Activated CD8-positive, alpha-beta memory T cell treated with anti-CD3 and anti-CD28 coated beads for 1 hour (primary cell): ENCODE measurements at places on chromosomes 5 and 9.
A peak's percentile ranks its signal among the peaks of the same experiment; 100 is the strongest.

DNA sequence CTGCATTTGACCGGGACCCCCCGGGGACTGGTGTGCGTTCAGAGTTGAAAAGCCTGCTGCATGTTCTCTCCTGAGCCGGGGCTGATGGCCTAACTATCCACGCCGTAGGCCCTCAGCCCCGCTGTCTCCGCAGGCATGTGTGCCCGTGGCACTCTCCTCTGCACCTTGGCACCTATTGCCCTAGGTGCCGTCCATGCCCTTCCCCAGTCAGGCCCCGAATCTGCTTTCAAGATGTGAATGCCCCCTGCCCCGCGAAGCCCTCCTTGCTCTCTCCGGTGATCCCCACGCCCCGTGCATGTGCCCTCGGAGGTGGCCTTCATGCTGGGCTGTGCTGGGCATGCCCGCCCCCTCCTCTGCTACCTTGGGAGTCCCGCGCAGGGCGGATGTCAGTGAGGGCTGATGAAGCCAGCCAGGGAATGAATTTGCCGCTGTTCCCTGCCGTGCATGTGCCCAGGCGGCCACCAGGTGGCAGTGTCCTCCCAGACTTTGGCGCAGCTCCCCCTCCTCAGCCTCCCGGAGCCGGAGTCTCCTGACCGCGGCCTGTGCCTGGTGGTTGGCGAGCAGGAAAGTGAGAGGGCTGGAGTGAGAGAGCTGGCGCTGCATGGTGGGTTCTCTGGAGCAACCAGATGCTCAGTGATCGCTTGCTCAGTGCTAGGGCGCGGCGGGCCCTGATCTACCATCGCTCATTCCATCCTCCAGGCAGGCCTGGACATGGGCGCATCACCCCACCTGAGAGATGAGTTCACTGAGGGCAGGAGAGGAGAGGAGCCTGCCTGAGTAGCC is 112.9 kb upstream of the LMX1B start:
- peak; percentile 40 for DNase-seq

GRCh38 chr9:135271425-135271824 is 184.0 kb downstream of the OLFM1 start:
- no peak for DNase-seq

DNA sequence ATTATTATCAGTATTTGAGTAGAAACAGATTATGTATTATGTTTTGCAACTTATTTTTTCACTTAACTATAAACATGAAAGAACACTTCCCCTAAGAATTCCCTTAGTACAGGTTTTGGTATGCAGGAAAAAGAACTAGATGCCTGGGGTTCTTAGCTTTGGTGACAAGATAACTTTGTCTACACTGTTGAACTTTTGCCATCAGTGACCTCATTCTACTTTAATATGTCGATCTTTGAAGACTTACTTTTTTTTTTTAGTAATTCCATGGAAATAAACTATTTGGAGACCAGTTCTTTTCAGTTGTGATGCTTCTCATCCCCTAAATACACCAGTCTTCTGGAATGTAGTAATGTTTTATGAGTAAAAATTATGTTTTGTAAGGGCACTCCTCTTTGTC is 34.3 kb downstream of the ZNF462 start:
- no peak for DNase-seq

- no peak for DNase-seq
Observed at GRCh38 chr5:143115381-143115780, 288.1 kb downstream of the NR3C1 start.

- DNase-seq, result no peak
Observed at GRCh38 chr5:168892618-168893186, 313.5 kb upstream of the PANK3 start.

GRCh38 chr5:132777209-132778069 is at the start of gene SEPTIN8:
SEPTIN8 (minus strand) TSS chr5:132777239; CDS start chr5:132777137, 102 bp downstream.
- DNase-seq, result no peak

DNA sequence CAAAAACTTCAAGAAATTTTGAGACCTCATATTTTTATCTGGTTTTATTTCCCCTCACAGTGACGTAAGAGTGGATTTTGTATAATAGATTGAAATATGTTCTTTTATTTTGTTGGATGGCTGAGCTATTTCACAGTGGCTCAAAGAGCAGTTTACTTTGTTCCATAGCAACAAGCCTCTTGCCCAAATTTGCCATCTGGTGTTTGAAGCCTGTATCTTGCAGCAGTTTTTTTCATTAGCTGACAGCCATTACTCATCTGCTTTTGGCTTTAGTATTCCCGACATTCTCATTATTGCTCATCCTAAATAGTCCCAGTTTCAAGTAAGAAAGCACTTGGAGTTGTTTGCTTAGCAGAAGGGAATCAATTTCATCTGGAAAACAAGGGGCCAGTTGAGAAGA is 36.3 kb downstream of the GDA start:
- no peak for DNase-seq

DNA sequence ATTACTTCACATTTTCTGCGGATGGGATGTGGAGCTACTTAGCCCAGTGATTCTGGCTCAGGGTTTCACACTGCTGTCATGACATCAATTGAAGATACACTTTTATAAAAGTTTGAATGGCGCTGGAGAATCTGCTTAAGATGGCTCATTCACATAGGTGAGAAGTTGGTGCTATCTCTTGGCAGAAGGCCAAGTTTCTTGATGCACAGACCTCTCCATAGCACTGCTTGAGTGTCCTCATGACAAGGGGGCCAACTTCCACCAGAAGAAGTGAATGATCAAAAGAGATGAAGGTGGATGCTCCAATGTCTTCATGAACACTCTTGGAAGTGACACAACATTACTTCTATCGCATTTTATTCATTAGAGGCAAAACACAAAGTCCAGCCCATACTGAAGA is 403.7 kb upstream of the CCNG1 start:
- no peak for DNase-seq

GRCh38 chr9:87740209-87740608 is 14.3 kb downstream of the CTSL start:
- no peak for DNase-seq

DNA sequence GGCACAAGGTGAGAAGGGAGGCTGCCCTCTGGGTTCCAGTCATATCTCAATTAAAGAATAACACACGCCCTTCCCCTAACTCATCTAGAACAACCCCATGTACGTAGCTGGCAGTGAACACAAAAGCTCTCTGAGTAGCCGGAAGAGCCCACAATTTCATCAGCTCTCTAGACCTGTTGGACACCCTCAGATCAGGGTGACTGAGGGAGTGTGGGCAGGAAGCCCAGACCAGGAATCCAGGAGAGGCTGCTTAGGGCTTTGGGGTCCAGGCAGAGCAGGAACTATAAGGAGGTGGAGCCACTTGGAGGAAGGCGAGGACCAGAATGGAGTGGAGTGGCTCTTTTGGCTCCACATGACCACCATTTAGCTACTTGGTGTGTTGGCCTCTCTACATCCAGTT is 237.4 kb downstream of the NR3C1 start:
- no peak for DNase-seq
